ENCODE measurements at places on chromosomes 1 and 21. TPM values are rescaled to one million over a fixed set of nuclear protein-coding genes. Genes with fewer than 3 reads are reported as not detected.

GRCh38 chr1:98126740-98127139 lies 205.9 kb upstream of the DPYD start:
- DNase-seq, result no peak

RIIAD1 gene
- not detected for polyA plus RNA-seq

- no peak for DNase-seq
Observed at GRCh38 chr1:161121834-161122233, 3.9 kb downstream of the NIT1 start.

- no peak for DNase-seq
Observed at GRCh38 chr1:5768014-5768413, 224.2 kb downstream of the NPHP4 start.

DNA sequence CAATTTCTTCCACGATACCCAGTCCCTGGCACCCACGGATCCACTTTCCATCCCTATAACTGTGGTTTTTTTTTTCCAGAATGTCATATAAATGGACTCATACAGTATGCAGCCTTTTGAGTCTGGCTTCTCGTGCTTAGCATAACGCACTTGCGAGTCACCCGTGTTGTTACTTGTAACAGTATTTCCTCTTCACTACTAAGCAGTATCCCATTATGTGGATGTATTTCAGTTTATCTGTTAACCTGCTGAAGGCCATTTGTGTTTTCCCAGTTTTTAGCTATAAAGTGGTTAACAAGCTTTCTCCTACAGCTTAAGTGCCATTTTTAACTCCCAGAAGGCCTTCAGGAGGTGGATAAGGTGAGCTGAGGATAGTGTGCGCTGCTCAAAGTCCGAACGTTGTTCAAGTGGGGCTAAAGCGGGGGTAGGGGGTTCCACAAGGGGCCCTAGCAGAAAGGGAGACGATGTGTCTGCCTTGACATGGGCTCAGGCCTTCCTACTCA lies 829 bp downstream of the ADAR start:
- DNase-seq, result no peak

Measured in GM23338 (cell line).